ENCODE measurements at places on chromosomes 3 and 15.

GRCh38 chr3:72614394-72615074, 233.7 kb downstream of the SHQ1 start:
- DNase-seq = no peak

- no peak for DNase-seq
Observed at GRCh38 chr3:101791778-101792177, 12.8 kb downstream of the NXPE3 start.

- DNase-seq = no peak
Observed at GRCh38 chr15:65641768-65642475, 20.2 kb downstream of the SLC24A1 start.

DNA sequence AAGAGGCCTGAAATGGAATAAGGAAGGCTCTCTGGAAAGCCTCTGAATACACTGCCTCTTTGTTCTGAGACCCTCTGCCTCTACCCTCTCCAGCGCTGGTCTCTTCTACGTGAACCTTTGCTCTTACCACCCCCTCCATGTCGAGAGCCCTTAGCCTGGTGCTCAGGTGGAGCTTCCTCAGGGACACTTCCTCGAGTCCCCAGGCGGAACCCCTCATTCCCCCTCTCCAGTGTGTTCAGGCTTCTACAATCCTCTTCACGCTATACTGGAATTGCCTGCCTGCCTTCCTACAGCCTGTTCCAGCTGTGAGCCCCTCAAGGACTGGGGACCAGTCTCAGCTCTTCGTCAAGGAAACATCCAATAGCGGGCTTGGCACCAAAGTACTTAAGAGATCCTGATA, 7.4 kb downstream of the STIMATE start:
- no peak for DNase-seq

DNA sequence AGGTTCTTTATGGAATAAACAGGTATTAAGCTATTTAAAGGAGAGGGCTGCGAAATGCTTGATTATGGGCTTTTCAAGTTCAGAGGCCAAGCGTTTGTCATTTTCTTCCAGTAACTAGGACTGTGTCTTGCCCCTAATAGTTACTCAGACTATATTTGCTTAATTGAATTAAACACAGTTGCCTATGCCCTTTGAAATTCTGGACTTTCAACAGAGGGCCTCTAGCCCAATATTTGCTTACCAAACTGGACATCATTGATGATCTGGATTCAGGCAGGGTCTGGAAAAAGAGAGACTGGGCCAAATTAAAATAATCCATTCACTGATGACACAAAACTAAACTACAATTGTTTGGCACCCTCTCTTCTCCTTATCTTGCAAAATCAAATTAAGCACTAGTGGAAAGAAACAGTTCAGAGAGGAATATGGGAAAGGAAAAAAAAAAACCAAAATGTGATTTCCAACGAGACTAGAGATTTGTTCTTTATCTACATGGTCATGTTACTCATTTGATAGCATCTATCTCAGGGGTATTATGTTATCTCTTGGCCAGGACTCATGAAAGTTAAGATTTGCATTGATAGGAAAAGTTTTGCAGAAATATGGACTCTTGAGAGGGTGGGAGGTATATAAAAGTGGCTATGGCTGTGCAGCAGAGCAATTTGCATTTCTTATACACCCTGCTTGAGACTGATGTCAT, 75.1 kb upstream of the TSEN2 start:
- no peak for DNase-seq
